ENCODE measurements at places on chromosomes 2 and 18.

DNA sequence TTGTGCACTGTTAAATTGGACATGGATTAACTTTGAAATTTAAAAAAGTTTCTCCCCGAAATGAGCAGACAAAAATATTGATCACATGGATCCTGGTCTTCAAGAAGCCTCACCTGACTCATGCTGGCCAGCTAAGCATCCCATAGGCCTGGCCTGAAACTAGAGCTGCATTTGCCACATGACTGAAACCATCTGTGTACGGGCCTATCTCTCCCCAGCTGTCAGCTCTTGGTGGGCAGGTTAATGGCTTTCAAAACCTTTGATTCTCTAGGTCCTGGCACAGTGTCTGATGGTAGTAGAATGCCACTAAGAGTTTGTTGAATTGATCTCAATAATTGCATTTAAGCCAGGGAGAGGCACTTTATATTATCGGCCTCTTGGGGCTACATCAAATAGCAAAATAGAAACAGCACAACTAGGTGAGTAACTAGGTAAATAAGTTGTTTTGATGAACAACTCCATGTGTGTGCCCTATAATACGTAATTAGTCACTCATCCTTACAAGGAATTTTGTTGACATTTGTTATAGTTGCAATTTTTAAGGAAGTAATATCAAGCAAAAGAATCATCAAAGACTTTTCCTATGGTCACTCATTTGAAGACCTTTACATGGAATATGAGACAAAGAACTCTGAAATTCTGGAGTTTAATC, 251.1 kb downstream of the SP3 start:
- no peak for DNase-seq

- DNase-seq = peak; percentile 61
Measured at GRCh38 chr2:100976645-100977391, 25.3 kb upstream of the RPL31 start.

DNA sequence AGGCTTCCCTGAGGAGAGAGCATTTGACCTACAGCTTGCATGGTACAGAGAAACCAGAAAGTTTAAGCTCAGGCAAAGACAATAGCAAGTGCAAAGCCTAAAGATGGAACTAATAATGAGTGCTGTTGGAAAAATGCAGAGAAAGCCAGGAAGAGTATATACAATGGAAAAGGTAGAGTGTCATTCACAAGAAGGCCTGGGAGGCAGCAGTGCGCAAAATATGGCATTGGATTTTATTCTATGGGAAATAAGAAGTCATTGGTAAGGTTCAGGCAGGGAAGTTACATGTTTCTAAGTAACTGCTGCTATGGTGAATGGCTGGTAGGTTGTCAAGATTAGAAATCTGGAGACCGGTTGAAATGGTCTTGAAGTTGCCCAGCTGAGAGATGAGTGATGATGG, 2167.3 kb upstream of the CELF4 start:
- no peak for DNase-seq

- no peak for DNase-seq
Measured at GRCh38 chr2:188435115-188435514, 143.4 kb downstream of the GULP1 start.

- no peak for DNase-seq
Measured at GRCh38 chr2:660029-660428, 17.2 kb downstream of the TMEM18 start.

DNA sequence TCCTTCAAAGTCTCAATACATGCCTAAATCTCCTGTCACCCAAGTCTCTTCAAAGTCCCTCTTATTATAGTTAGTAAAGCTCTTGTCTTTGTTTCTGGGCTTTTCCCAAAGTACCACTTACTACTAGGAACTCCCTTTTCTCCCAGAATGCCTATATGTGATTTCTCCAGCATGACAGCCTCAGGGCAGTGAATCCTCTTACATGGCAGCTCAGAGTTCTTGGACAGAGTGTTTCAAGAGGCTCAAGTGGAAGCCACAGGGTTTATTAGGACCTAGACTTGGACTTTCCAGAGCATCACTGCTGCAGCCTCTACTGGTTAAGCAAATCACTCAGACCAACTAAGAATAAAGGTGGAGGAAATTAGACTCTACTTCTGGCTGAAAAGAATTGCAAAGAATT, 98.9 kb downstream of the CSRNP3 start:
- no peak for DNase-seq

DNA sequence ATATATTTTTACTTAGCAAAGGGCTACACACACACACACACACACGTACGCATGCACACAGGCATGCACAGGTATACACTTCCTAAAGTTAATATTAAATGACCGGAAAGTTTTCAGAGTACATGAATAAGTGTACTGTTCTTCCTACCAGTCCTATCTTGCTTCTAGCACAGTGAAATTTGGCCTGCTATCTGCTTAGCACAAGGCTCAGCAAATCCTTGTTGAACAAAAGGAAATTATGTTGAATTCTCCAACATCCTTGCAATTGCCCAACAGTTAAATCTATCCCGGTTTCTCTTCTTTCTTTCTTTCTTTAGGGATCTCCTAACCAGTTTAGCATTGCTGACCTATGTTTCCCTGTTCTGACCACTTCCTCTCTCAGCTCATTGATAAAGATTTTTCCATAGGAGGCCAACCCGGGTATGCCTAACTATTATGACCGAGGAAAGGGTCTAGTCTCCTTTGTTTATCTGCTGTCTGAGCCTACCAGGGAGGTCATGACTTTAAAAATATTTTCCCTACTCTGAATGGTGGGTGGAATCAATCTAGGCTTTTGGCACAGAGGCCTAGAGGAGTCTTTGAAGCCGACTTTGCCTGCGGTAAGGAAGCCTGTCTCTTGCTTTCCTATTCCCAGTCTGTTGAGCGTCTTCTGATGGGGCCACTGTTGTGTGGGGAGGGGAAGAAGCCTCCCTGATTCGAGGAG, 400.7 kb downstream of the HRH4 start:
- no peak for DNase-seq

- DNase-seq = no peak
Measured at GRCh38 chr2:124664363-124664762, 639.3 kb downstream of the CNTNAP5 start.

GRCh38 chr2:105798595-105798994, 53.9 kb downstream of the NCK2 start:
- DNase-seq = no peak

DNA sequence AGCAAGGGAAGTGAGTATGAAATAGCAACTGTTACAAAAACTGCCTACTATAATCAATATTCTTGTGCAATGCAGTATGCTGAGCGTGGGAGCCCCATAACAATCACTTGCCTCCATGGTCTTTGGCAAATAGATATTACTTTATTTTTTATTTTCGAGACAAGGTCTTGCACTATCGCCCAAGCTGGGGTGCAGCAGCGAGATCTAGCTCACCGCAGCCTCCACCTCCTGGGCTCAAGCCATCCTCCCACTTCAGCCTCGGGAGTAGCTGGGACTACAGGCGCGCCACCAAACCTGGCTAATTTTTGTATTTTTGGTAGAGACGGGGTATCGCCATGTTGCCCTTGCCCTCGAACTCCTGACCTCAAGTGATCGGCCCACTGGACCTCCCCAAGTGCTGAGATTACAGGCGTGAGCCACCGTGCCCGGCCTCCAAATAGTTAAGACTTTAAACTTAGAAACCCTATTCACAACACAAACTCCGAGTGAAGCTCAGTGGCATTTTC, 1.2 kb upstream of the CCNT2 start:
- DNase-seq = peak; percentile 2

GRCh38 chr2:3114406-3115185, 263.0 kb downstream of the EIPR1 start:
- no peak for DNase-seq

- DNase-seq = no peak
Measured at GRCh38 chr2:46195819-46196218, 101.4 kb upstream of the EPAS1 start.

GRCh38 chr18:79552696-79553095, 126.9 kb upstream of the CTDP1 start:
- no peak for DNase-seq

GRCh38 chr2:120441744-120442471, 96.0 kb downstream of the INHBB start:
- peak; percentile 13 for DNase-seq
